ENCODE measurements at places on chromosomes 7 and 10. TPM values are rescaled to one million over a fixed set of nuclear protein-coding genes. Genes with fewer than 3 reads are reported as not detected.

Gene ZPBP
- total RNA-seq, result not detected

- peaks cover 2% of the 10 kb centered on the region for H3K36me3 ChIP-seq
- H3K4me1 ChIP-seq, result peaks cover 19% of the 10 kb centered on the region
- no peak for DNase-seq
- no peak overlapping the region for H3K27ac ChIP-seq
- peaks cover 5% of the 10 kb centered on the region for H3K27me3 ChIP-seq
Measured at GRCh38 chr10:132341017-132341416, 9.0 kb downstream of the LRRC27 start.

Gene SSC4D
- total RNA-seq, result 0.73 TPM

Gene LARP4B
- total RNA-seq, result 174 TPM

- H3K4me1 ChIP-seq, result peaks cover 8% of the 10 kb centered on the region
- no peak overlapping the region for H3K27ac ChIP-seq
- peaks cover 4% of the 10 kb centered on the region for H3K36me3 ChIP-seq
- H3K4me3 ChIP-seq, result no peak overlapping the region
- H3K27me3 ChIP-seq, result no peaks in the 10 kb centered on the region
Measured at GRCh38 chr7:73312831-73313520, 4.3 kb upstream of the NSUN5 start.
